ENCODE measurements at places on chromosomes 2 and 18.

DNA sequence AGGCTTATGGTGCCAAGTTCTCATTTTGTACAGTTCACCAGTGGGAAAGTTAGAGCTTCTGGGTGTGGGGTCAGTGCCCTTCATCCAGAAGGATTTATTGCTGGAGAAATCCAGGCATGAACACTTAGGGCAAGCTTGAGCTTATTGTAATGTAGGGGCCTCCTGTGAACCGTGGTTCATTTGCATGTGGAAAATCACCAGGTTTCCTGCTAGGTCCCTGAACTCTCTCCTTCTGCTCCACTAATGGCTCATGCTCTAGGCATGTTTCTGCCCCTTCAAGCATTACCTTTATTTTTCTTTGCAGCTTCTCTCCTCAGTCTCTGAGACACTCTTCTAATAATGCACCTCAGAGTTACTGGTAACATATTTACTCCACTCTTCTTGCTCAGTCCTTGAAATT is 79.3 kb upstream of the FAM98A start:
- DNase-seq: no peak

- DNase-seq: no peak
These were observed 6.7 kb upstream of the IL1B start for GRCh38 chr2:112843288-112843687.

DNA sequence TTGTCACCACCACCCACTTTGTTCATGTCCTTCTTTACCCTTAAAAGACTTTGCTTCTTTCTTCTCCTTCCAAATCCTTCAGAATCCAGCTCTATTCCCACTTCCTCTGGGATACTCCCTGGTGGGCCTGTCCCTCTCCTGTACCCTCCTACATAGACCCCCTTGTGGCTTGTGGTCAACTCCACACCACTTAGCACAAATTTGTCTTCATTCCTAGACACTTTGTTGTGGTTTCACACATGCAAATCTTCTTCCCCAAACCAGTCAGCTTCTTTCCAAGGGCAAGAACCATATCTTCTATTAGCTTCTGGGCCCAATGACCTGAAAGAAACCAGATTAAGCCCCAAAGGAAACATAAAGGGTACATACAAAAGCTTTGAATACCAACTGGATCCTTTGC is 342.4 kb downstream of the TNS1 start:
- no peak for DNase-seq

DNA sequence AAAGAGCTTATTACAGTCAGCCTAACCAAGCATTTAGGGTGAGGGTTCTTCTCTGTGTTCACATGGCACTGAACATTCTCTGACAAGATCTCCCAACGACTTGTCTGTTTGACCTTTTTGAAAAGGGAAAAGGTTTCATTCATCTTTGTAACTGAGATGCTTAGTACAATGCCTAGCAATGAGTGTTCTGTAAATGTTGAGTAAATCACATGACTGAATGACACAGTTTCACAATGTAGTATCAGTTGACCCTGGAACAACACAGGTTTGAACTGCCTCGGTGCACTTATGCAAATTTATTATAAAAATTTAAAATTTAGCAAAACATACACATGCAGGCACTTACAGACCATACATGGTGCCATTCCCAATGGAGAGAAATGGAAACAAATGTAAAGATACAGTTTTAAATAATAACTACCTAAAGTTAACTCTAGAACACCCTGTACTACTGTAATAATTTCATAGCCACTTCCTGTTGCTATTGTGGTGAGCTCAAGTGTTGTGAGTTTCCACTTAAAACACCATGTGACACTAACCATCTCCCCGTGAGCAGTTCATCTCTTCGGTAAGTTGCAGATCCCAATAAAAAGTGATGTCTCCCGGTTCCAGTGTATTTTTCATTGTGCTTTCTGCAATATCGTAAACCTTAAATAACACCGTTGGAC is 34.1 kb upstream of the VWC2L start:
- no peak for DNase-seq

- no peak for DNase-seq
These were observed 2.0 kb downstream of the SRSF7 start for GRCh38 chr2:38748943-38749804.

DNA sequence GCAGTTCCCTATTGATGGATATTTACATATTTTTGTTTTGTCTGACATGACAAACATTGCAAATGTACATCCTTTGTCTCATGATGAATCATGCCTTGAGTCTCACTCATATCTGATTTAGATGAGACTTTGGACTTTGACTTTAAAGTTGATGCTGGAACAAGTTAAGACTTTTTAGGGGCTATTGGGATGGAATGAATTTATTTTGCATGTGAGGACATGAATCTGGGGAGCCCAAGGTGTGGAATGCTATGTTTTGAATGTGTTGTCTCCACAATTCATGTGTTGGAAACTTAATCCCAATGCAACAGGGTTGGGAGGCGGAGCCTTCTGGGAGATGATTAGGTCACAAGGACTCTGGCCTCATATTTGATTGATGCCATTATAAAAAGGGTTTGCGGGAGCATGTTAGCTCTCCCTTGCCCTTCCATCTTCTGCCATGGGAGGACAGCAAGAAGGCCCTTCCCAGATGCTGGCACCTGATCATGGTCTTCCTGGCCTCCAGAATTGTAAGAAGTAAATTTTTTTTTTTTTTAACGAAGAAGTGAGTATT is 29.1 kb upstream of the INO80D start:
- no peak for DNase-seq

GRCh38 chr2:223908304-223908998 is 36.7 kb downstream of the WDFY1 start:
- no peak for DNase-seq
